ENCODE measurements at places on chromosomes 11 and 22.

DNA sequence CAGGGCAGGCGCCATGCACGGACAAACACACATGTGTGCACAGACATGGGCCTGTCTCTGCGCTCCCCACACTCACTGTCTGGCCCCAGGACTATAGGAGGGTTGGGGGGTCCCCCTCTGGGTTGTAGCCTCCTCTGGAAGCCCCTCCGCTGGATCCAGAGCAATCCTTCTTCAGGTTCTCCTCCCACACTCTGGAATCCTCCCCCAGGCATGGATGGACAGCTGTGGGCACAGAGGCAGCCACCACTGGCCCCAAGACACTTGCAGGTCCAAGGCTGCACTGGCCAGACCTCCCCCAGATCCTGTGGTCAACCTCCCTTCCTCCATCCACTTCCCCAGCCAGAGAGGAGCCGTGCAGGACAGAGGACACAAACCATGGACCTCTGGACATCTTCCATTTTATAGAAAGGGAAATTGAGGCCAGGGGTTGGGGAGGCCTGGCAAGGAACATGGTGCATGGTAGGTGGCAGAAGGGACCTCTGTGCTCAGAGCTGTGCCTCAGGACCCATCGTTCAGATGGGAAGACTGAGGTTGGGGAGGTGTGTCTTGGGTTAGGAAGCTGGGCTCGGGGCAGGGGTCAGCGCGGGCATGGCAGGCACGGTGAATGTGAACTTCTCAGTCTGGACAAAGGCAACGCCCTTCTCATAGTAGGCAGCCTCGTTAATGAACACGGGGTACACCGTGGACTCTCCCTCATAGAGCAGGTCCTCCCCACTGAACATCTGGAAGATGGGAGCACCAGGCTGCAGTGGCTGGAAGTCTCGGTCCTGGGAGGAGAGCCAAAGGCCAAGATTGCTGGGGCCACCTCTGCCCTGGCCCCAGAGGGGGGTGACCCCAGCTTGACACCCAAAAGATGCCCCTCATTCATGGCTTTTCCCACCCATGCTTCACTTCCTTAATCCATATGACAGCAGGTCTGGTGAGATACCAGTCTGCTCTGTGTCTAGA lies 2.9 kb upstream of the TBX10 start:
- no peak for DNase-seq

DNA sequence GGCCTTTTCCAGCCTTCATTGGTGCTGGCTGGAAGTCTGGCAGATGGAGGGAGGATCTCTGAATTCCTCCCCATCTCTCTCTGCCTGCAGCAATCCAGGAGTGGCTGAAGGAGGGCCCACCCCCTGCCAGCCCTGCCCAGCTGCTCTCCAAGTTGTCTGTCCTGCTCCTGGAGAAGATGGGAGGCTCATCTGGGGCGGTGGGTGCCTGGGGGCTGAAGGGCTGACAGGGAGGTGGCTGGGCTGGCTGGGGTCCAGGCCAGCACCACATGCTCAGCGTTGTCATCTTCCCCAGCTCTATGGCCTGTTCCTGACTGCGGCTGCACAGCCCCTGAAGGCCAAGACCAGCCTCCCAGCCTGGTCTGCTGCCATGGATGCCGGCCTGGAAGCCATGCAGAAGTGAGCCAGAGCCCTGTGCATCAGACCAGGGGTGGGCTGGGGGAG lies 12.2 kb downstream of the TKFC start:
- DNase-seq, result no peak

- no peak for DNase-seq
Observed at GRCh38 chr11:2520736-2521035, 75.9 kb downstream of the KCNQ1 start.

DNA sequence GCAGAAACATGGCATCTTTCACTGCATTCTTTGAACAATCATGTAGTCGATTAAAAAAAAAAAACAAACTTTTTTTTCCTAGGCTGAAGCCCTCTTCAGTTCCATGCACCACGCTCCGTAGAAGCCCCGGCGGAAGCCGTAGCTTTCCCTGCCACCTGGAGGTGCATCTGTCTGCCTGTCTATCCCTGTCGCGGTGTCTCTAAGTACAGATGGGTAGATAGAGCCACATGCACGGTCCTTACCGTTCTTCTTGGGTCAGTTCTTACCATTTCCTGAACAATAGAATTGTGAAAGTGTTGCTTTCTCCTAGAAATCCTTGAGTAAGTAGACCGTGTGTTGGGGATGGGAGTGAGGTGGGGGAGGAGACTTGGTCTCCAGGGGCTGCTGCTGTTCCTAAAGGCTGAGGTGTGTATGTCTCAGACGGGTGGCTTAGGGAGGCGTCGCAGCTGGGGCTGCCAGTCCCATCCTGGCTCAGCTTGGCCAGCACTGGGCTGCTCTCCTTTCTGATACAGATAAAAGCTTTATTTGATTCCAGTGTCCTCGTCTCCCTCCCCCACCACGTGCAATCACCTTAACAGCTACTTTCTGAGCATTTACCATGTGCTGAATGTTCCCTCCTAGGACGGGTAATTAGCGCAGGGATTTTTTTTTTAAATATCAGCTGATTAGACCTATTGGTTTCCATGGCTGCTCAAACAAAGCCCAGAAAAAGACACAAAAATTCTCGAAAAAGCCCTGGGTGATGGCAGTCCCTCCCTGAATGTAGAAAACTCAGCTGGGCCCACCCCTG lies 46.8 kb downstream of the MACROD1 start:
- no peak for DNase-seq

DNA sequence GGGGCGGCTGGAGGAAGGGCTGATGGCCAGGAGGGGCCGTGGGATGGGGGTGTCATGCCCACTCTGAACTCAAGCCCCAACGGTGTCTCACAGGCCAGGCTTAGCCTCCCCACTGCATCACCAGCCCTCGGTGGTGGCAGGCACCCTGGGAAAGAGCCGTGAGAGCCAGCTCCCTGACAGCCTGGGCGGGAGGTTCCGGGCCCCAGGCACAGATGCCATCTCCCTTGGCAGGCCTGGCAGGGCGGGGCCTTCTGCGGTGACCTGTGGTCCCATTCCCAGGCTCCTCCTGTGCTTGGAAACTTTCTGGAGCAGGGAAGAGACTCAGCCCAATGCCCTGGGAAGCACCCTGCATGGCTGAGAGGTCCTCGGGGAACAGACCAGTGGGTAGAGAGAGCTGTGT lies 4.8 kb downstream of the PHLDA2 start:
- DNase-seq, result peak; percentile 65

GRCh38 chr11:111975076-111975806 lies 38.1 kb downstream of the DIXDC1 start:
- no peak for DNase-seq

- DNase-seq, result no peak
Observed at GRCh38 chr22:25420471-25420924, 144.0 kb upstream of the GRK3 start.

DNA sequence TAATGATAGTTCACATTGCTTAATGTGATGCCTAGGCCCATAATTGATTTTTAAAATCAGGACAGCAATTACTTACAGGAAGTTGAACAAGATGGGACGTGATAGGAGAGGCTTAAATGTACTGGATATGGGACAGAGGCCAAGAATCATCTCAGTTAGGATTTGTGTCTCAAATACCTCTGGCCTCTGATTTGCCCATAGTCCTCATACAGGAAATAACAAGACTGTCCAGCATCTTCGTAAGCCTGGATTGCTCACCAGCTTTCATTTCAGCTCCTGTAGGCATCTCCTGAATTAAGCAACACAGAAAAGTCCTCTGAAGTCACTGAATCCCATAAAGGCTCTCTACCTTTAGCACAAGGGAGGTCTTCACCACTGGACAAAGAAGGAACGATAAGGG lies at the start of gene MRGPRX3:
Gene MRGPRX3, plus strand, starts transcription at position 231 of the 400 bp plus-strand sequence. CDS start 4,632 bp downstream, outside the sequence.
- no peak for DNase-seq

GRCh38 chr11:14340721-14341120 lies 18.3 kb downstream of the RRAS2 start:
- DNase-seq, result no peak

DNA sequence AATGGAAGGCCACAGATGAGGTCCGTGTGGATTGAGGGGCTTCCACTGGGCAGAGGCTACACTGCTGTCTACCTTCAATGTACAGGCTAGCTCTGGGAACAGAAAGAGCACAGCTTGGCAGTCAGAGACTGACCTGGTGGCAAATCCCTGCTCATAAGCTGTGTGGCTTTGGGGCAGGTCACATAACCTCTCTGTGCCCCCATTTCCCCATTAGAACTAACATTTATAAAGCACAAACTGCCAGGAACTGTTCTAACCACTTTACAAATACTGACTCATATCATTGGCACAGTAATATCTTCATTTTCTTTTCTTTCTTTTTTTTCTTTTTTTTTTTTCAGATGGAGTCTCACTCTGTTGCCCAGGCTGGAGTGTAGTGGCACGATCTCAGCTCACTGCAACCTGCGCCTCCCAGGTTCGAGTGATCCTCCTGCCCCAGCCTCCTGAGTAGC lies 3.1 kb downstream of the FOSL1 start:
- no peak for DNase-seq

DNA sequence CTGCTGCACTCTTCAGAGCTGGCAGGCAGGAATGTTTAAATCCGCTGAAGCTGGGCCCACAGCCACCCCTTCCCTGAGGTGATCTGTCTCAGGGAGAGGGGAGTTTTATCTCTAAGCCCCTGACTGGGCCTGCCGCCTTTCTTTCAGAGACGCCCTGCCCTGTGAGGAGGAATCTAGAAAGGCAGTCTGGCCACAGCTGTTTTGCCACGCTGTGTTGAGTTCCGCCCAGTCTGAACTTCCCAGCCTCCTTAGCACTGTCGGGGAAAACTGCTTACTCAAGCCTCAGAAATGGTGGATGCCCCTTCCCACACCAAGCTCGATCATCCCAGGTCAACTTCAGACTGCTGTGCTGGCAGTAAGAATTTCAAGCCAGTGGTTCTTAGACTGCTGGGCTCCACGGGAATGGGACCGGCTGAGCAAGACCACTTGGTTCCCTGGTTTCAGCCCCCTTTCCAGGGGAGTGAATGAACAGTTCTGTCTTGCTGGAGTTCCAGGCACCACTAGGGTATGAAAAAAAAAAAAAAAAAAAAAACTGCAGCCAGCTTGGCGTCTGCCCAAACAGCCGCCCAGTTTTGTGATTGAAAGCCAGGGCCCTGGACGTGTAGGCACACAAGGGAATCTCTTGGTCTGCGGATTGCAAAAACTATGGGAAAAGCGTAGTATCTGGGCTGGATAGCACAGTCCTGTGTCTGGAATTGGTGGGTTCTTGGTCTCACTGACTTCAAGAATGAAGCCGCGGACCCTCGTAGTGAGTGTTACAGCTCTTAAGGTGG lies 127.4 kb downstream of the SPON1 start:
- no peak for DNase-seq

GRCh38 chr11:1459764-1460395 lies 26.7 kb downstream of the MOB2 start:
- DNase-seq, result no peak

DNA sequence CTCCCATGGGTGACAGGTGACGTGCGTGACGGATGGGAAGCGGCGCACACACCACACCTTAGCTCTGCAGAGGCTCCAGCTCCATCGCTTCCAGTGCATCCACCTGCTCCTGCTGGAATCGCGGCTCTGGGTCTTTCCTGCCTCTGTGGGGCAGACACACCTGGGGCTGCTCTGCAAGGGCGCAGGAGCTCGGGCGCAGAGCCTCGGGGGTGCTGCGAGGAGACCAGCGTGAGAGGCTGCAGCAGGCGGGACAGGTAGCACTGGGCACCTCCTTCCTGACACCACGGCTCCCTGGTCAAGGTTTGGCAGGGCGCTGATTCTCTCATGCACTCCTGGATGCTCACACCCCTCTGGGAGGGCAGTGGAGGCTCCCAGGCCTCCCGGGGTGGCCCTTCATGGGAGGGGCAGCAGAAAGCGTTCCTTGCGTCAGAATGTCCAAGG lies 1494.3 kb downstream of the BRD1 start:
- no peak for DNase-seq

DNA sequence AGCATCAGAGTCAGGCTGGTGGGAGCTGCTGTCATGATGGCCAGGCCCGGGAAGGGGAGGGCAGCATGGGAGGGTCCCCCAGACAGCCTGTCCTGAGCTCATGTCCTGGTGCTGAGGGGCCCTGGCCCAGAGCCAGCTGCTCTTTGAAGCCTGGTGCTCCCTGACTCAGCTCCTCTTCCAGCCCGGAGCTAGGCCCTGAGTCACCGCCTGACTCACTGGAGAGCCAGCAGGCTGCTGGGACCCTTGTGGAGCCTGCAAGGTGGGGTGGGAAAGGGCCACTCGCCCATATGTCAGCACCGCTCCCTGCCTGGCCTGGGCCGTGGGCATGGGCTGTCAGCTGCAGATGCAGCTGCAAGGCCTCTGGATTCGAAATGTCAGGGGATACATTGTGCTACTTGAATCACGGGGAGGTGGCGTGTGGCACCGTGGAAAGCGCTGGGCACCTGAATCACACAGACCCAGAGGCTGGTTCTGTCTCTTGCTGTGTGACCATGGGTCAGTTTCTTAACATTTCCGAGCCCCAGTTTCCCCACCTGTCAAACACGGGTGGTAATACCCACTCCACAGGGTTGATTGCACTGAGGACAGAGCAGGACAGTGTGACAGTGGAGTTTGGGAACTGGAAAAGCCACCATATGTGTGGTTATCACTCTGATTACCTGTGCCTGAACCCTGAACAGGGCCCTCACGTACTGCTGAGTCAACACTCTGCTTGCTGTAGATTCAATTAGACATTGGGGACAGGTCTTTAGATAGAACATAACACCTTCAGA lies 4.4 kb downstream of the CACNA1I start:
- peak; percentile 65 for DNase-seq

DNA sequence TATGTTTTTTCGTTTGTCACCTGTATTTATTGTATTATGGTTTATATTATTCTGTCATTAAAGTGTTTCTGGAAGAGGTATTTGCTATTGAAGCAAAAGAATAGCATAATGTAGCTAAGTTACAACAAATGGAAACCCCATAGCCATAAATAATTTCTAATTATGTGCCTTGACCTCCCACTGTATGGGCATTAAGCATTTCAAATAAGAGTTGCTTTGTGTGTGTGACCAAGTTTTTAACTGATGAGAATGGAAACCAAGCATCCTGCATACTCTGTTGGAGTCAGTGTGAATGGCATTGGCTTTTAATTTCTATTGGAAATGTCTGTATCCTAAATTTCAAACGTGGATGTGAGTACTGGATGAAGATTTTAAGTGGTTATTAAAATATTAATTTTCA lies 61.9 kb upstream of the MYO18B start:
- no peak for DNase-seq
